B cell (primary cell): ENCODE measurements at places on chromosomes 6 and 20.

- peak; percentile 38 for DNase-seq
These were observed 106.0 kb upstream of the CST7 start for GRCh38 chr20:24842918-24843715.

GRCh38 chr6:34055223-34055933 is 90.5 kb downstream of the GRM4 start:
- peak; percentile 76 for DNase-seq

GRCh38 chr6:165300422-165300936 is 8.9 kb downstream of the C6orf118 start:
- DNase-seq: no peak

GRCh38 chr6:111861431-111861885 is 11.8 kb downstream of the FYN start:
- no peak for DNase-seq

DNA sequence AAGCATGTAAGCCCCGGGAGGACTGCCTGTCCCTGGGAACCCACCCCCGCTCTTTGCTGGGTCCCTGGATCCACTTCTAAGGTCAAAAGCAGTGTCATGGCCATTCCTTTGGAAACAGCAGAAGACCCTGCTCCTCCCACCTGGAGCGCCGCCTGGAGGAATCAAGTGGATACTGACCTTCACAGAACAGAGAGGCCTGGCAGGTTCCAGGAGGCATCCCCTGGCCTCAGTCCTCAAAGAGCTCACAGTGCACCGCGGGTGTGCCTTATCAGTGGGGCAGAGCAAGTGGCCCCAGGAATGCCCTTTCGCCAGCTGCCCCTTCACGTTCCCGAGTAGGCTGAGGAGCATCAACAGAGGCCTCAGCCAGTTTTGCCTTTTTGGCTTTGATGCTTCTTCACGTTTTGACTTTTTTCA is 11.1 kb upstream of the SLC4A11 start:
- no peak for DNase-seq

DNA sequence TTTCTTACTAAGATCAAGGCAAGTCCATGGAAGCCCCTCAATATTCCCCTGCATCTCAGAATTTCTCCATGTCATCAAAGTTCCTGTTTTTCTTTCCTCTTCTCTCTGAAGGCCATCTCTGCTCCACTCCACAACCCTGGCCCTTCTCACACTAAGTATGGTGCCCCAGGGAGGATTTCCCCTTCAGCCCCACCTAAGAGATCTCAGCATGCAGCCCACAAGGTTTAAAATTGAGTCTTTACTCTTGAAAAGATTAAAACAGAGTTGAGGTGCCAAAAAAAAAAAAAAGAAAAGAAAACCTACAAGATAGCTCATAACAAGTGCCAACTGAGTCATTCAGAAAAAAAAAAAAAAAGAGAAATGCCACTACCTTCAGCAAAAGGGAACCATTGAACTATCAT is 36.5 kb upstream of the TNFAIP3 start:
- DNase-seq: no peak

- DNase-seq: peak; percentile 14
These were observed 200.3 kb upstream of the SIM1 start for GRCh38 chr6:100665041-100665380.

- DNase-seq: no peak
These were observed 3.8 kb upstream of the CPXM1 start for GRCh38 chr20:2804041-2804828.

- no peak for DNase-seq
These were observed 142.2 kb downstream of the ERMARD start for GRCh38 chr6:169893624-169894023.

- peak; percentile 73 for DNase-seq
These were observed 65.4 kb upstream of the RIN2 start for GRCh38 chr20:19692685-19693119.

DNA sequence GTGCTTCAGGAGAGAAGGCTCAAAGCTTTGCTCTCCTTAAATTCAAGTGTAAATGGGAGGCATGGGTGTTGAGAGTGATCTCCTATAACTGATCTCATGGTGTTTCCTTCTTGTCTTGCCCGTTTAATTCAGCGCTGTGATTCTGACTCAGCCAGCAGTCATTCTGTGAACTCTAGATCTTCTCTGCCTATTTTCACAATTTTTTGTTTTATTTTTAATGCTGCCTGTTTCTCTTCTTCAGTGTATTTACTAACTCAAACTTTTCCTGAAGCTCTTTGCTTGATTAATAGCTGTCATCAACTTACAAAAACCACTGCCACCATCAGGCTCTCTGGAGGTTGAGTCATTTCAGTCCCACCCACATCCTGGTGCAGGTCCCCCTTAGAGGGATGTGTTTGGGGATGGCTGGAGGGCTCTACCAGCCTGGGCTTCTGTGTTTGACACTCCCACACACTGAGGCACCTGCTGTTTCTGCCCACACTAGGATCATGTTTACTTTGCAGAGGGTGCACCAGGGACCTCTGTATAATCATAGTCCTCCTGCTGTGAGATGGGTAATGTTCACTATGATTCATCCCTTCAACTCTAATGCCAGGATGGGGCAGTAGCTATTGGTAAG is 94.0 kb downstream of the SHLD1 start:
- no peak for DNase-seq

GRCh38 chr20:6055161-6055783 is 1.4 kb upstream of the LRRN4 start:
- no peak for DNase-seq

DNA sequence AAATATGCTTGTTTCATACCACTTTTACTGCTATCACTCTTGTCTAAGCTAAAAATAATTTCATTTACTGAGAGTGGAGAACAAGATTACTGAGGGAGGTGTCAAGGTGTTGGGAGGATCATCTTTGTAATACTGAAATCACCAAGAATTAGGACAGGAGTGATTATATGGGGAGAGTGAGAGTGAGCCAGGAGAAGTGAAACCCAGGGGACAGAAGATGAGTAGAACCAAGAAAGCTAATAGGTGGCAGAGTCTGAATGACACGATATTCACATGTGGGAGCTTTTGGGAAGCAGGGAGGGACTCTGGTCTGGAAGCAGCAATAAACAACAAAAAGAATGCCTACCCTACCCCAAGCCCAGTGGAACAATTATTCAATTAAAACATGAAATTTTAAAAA is 58.6 kb downstream of the AK9 start:
- DNase-seq: no peak

- DNase-seq: no peak
These were observed 39.2 kb downstream of the GNAS start for GRCh38 chr20:58891718-58892140.

DNA sequence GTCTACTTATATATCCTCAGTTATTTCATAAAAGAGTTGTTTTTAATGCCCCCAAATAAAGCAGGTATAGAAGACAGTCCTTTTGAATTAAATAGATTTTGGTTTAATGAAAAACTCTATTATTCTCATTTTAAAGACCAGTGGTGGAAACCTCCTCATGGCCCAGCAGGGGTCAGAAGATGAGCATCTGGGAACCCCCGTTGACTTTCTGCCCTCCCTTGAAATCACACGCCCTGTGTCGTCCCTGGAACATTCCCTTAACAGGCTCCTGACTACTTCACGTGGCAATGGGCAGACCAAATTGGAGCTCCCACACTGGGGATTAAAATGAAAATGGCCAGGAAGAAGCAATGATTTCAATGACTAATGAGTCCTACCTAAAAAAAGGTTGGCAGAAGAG is 220.9 kb downstream of the KIF16B start:
- no peak for DNase-seq

GRCh38 chr6:144543006-144543871 is 258.1 kb downstream of the UTRN start:
- no peak for DNase-seq

GRCh38 chr20:5127859-5128424 is 1.1 kb downstream of the CDS2 start:
- no peak for DNase-seq

DNA sequence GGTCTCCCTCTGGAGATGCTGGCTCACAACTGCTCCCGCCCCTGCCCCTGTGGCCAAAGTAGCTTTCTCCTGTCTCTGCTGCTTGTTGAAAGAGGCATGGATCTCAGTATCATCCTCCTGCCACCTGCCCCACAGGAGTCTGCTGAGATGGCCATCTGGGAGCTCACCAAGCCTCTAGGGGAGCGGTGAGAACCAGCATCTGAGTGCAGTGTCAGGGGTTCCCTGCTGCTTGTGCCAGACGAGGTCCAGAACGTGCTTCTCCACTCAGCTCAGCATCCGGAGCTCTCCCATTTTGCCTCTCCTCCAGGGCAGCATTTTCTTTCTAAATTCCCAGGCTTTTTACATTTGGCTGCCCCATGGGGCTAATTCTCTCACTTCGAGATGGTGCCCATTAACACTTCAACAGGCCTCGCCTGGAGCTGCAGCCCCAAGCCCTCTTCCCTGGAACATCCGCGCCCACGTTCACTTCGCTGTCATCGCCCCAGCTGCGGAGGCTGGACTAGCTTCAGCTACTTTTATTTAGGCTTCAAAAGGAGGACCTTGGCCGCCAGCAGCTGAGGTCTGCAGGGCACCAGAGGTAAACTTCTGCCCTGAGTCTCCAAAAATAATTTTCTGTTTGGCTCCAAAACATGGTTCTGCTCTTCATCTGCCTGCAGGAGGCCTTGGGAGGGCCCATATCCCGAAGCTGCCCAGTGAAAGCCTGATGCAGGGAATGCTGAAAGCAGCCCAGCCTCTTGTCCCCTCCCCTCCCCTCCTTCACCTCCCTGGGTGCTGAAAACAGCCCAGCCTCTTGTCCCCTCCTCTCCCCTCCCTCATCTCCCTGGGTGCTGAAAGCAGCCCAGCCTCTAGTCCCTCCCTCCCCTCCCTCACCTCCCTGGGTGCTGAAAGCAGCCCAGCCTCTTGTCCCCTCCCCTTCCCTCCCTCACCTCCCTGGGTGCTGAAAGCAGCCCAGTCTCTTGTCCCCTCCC is 25.2 kb upstream of the MLN start:
- no peak for DNase-seq

GRCh38 chr6:29834564-29835436 is 7.2 kb downstream of the HLA-G start:
- peak; percentile 69 for DNase-seq

DNA sequence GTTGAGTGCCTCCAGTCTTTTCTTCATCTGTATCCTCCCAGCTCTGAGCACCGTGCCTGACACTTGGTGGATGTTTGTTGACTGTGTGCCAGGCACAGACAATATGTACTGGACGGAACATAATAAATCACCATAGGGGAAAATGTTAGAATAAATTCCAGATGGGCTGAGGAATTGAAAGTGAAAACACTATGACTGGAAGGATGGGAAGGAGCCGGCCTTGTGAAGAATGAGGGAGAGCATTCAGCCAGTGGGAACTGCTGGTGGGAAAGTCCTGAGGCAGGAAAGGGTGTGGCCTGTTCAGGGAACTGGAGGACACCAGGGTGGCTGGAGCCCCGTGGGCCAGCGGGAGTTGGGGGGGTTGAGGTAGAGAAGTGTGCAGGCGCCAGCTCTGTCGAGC is 75.4 kb downstream of the MTHFD1L start:
- no peak for DNase-seq
